AG08396 (cell line): ENCODE measurements at places on chromosomes 1 and 21.
A peak's percentile ranks its signal among the peaks of the same experiment; 100 is the strongest.

DNA sequence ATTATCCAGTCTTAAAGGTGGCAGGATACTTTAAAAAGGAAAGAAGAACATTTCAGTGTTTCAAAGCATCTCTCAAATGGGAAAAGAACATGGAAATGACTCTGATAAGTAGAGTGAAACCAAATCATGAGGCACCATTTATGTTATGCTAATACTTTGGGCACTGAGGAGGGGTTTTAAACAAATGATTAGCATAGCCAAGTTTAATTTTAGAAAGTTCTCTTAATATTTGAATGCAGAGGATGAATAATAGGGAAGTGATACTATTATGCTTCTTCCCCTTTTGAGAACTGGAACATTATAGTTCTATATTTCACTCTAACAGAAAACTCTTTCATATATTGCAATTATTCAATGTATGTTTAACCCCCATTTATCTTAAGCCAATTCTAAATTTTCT is 1181.9 kb upstream of the PRMT6 start:
- DNase-seq: no peak

GRCh38 chr1:18151436-18152122 is 44.0 kb downstream of the IGSF21 start:
- DNase-seq: no peak

DNA sequence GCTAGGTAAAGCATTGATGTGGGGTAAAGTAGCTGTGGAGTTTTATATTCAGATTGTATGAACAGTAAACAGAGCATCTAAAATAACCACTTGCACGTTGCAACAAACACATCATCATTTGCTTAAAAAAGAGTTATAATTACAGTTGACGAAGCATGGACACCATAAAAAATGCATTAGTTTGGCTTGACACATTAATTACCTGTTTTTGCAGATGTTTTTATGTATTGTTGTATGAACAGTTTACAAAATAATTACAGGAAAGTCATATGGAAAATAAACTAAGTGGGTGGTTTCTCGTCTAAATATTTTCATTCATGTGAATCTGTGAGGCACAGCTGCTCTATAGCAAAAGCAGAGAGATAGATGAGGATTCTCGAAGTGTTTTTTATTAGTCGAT is 108.3 kb downstream of the RPS6KC1 start:
- no peak for DNase-seq

- DNase-seq: peak; percentile 57
Observed at GRCh38 chr1:205247130-205247921, 19.6 kb downstream of the TMCC2 start.

DNA sequence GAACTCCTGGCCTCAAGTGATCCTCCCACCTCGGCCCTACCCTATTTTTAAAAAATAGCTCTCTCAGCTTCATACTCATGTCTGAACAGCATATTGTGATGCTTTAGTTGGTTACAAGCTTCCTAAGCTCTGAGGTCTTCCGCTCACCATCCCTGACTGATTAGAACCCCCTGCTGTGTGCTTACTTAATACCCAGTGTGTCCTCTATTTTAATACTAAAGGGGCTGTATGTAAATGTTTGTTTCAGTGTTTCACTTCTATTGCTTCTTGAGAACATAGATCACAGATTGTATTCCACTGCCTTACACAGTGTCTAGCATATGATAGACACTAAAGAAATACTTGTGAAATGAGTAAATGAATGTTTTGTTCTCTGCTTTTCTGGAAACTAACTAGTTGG is 29.8 kb downstream of the ZYG11B start:
- no peak for DNase-seq

DNA sequence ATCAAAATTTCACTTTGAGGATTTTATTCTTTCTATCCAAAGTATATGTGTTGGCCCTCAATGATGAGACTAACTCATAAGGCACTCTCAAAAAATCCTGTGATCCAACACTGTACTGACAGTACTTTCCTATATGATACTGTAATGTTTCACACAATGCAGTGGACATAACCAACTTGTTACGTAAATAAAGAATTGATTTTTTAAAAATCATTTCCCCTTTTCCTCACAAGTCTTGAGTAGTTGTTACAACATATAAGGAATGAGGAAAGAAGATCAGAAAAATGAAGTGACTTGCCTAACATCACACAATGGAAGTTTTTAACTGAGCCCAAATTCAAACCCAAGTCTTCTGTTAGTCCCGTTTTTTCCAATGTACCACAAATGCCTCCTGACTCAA is 17.2 kb downstream of the PTP4A2 start:
- DNase-seq: no peak

- no peak for DNase-seq
Observed at GRCh38 chr1:44549510-44549909, 124.8 kb downstream of the TMEM53 start.

- no peak for DNase-seq
Observed at GRCh38 chr1:33329600-33330305, 8.9 kb upstream of the A3GALT2 start.

GRCh38 chr1:168110896-168111545 is 25.7 kb downstream of the GPR161 start:
- DNase-seq: no peak

DNA sequence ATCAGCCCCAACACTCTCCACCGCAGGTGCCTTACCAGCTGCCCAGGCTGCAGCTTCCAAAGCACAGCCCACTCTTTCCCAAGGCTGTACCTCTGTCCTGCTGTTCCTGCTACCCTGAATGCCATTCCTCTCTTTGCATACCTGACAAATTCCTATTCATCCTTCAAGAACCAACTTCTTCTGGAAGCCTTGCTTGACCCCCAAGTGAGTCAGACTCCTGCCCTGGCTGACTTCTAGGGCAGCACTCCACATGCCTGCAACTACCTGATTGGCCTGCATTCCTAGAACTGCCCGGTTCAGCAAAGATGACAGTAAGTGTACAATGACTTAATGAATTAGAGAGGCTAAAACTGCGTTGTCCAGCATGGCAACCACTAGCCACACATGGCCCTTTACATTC is 20.8 kb upstream of the PDZK1IP1 start:
- no peak for DNase-seq

DNA sequence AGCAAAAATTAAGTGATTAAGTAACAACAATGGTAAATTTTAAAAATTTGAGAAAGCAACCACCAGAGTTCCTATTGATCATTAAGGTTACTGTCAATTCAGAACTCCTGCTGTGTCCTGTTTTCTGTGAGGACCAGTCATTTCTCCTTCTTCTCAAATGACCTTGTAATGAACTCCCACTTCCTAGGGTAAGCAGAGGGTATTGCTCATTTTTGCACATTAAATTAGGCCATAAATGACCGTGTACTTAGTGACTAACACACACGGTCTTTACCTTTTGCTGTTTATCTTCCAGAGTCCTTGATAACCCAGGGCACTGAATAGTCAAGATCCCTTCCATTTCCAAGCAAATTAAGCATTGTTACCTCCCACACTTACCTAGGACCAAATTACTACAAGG is 227.5 kb upstream of the LYPLAL1 start:
- no peak for DNase-seq

DNA sequence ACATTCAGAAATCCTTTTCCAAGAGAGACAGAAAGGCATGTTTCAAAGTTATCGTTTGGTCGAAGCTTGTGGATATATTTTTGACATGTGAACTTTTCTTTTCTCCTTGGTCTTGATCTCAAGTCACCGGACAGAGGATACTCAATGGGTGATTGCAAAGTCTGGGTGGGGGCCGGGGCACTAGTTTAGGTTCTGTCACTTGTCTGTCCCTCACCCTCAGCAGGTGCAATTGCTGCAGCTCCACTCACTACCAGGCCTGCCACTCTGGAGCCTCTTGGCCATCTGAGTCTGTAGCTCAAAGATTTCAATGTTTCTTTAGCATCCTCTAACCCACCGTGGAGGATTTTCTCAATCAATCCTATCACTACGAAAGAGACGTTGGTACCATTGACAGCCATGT is 246.0 kb upstream of the C1orf174 start:
- no peak for DNase-seq

GRCh38 chr1:33292726-33293340 is 28.1 kb downstream of the A3GALT2 start:
- DNase-seq: peak; percentile 34

- no peak for DNase-seq
Observed at GRCh38 chr1:118692143-118692542, 296.0 kb downstream of the TBX15 start.

- DNase-seq: no peak
Observed at GRCh38 chr1:44890007-44890406, 47.0 kb upstream of the PTCH2 start.

DNA sequence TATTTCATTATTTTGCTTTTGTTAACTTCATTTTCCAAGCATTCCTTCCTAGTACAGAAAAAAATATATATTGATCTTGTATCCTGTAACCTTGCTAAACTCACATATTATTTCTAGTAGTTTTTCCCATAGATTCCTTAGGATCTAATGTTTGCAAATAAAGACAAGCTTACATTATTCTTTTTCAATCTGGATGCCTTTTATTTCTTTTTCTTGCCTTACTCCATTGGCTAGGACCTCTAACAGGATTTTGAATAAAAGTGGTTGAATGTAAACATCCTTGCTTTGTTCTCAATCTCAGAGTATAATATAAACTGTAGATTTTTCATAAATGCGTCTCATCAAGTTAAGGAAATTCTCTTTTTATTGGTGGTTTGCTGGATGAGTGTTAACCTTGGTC is 74.5 kb upstream of the GUCA2A start:
- DNase-seq: no peak

DNA sequence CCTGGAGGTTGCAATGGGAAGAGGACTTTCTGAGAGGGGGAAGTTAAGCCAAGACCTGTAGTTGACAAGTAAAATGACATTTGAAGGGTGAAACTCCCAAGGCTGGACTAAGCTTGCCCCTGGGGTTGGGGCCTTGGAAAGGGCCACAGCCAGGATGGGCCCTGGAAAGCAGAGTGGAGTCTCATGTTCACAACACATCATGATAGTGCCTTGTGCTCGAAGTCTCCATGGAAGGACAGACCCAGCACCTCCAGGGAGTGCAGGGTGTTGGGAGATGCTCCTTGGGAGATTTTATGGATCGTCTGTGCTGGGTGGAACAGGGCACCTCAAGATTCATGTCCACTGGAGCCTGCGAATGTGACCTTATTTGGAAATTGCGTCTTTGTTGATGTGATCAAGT is 55.6 kb upstream of the ACTRT2 start:
- no peak for DNase-seq
